K562 (cell line): ENCODE measurements at places on chromosomes 3 and 15.
A peak's percentile ranks its signal among the peaks of the same experiment; 100 is the strongest.

DNA sequence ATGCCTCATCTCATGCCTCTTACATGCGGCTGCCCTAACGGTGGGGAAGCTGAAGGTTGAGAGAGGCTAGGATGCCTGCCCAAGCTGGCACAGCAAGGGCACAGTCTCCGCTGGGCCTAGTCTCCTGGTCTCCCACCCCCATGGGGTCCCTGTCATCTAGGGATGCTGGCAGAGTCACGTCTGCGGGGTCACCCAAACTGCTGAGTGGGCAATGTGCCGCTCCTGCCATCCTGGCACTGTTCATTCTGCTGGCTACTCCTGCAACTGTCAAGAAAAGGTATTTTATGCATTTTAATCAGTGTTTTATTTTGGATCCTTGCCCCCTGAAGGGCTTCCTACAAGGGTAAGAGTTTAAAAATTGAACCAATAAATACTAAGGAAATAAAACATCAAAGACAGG lies 12.8 kb downstream of the LINGO1 start:
- no peak for DNase-seq

GRCh38 chr15:39709941-39710340 lies 72.7 kb downstream of the FSIP1 start:
- no peak for DNase-seq

GRCh38 chr15:58701376-58701775 lies 48.1 kb downstream of the ADAM10 start:
- DNase-seq = no peak

- no peak for DNase-seq
Observed at GRCh38 chr3:158103081-158103886, 2.9 kb downstream of the SHOX2 start.

DNA sequence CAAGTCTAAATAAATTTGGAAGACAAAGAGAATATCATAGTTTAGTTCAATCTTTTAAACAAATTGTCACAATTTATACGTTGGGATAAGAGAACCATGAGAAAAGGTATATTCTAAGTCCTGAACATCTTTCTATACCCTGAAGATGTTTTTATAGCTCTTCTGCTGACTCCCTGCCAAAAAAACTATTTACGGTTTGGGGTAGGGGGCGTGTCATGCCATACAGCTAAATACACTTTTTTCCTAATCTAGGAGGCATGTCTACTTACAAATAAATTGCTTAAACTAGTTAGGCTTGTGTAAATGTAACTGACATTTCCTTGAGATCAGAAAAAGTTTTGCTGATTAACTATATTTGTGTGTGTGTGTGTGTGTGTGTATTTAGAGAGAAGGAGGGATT lies 163.3 kb downstream of the PGPEP1L start:
- no peak for DNase-seq

DNA sequence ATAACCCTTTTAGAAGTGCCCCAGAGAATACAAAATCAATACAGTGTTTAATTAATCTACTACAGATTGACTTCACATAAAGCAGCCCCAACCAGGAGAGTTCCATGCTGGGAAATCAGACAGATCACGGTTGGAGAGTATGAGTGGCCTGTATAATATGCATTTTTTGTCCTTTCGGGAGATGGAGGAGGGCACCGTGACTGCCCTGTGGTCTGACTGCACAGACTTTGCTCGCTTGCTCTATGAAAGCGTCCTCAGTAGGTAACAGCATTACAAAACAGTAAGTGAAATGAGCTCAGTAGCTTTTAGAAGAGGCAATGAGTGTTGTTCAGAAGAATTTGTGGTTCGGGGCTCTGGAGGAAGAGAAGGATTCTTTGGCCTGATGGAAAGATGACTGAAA lies 34.2 kb upstream of the SKIL start:
- DNase-seq = no peak

DNA sequence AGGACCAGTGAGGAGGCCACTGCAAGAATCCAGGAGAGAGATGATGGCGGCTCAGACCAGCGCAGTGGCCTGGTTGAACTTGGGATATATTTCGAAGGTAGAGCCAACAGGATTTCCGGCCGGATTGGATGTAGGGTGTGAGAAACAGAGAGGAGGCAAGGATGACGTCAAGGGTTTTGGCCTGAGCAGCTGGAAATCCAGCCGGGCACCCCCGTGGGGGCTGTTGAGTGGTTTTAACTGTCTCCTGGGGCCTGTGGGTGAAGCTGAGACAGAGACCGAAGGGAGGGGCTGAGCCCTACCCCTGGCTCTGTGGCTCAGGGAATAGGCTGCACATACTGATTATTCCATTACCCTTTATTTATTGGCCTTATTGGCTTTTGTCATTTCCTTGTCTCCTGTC lies 45.7 kb downstream of the EXOG start:
- no peak for DNase-seq

DNA sequence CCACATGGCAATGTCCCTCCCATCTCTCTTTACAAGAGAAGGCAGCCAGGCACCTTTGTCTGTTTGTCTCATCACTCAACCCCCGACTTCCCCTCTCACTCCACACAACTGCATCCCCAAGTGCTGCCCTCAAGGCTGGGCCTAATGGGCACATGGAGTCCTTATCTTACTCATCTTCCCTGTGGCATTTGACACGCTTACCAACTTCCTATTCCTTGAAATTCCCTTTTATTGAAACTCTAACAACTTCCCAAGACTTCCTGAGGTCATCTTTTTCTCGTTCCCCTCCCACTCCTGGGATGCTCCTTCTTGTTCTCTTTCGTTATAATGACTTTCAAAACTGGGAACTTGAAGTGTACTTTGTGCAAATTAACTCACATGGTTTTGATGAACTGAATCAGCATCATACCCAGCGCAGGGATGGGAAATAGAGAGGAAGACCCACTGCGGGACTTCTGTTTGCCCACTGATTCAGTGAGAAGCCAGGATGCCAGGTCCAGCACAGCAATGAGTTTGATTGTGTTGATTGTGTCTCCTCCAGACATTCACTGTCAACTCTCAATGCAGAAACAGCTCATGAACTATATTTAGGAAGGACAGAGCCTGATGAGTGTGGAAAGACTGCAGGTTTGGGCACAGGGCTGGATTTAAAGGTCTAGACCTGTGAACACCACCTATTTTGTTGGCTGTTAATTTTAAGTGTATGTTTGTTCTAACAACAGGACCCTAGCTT lies 104.7 kb upstream of the TNIK start:
- no peak for DNase-seq

GRCh38 chr3:108055931-108056330 lies 34.9 kb downstream of the CD47 start:
- no peak for DNase-seq

GRCh38 chr15:25226360-25226759 lies 212.5 kb downstream of the UBE3A start:
- DNase-seq = no peak

- peak; percentile 20 for DNase-seq
Observed at GRCh38 chr15:56989411-56989924, 71.0 kb downstream of the TCF12 start.

- peak; percentile 71 for DNase-seq
Observed at GRCh38 chr15:63466378-63467192, 37.8 kb upstream of the USP3 start.

DNA sequence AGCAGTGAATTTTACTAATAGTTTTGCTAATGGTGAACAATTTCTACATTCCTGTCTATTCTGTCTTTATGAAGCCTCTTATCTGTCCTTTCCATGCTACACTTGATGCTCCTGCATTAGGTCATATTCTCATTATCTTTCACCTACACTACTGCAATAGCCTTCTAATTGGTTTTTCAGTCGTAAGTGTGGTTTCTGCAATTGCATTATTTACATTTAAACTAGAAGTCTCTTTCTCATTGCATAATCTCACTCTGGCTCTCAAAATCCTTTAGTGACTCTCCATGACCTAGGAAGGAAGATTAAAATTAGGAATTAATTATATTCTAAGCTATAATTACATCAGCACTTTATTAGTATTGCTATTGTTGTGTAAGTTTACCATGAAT lies 686.5 kb downstream of the IGSF11 start:
- DNase-seq = no peak

- DNase-seq = no peak
Observed at GRCh38 chr3:33940736-33941135, 142.3 kb downstream of the PDCD6IP start.

DNA sequence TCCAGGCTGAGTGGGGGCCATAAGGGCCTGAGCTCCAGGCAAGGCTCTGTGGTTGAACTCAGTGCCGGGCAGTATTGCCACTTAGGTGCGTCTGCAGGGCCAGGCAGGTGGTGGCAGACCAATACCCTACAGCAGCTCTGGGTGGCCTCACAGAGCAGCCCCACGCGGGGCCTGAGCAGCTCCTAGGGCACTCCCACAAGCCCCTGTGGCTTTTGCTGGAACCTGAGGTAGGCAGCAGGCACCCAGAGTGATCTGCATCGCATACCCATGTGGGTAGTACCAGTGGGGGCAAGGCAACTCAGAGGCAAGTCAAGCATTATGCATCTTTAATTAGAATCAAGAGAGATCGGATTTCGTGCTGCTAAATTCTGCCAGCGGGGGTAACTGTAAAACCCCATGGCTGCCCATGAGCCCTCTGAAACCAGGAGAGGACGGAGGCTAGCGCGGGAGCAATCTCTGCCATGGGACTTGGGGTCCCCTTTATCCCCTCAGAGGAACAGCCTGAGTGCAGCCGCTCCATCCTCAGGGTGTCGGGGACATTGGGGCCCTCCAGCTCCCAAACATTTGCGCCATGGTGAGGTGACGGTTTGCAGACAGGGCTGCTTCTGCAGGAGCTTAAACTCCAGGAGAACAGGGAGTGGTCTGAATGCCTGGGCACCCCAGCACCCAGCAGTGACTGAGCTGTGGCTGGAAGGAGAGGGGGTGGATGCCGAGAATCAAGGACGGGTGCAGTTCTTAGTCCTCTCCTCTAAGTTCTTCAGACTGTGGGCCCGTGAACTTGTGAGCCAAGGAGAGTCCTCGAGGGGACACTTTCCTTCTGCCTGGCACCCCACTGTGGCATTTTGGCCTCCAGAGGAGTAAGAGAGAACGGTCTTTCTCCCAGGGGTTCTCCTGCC lies 62.4 kb upstream of the PCSK6 start:
- DNase-seq = no peak

DNA sequence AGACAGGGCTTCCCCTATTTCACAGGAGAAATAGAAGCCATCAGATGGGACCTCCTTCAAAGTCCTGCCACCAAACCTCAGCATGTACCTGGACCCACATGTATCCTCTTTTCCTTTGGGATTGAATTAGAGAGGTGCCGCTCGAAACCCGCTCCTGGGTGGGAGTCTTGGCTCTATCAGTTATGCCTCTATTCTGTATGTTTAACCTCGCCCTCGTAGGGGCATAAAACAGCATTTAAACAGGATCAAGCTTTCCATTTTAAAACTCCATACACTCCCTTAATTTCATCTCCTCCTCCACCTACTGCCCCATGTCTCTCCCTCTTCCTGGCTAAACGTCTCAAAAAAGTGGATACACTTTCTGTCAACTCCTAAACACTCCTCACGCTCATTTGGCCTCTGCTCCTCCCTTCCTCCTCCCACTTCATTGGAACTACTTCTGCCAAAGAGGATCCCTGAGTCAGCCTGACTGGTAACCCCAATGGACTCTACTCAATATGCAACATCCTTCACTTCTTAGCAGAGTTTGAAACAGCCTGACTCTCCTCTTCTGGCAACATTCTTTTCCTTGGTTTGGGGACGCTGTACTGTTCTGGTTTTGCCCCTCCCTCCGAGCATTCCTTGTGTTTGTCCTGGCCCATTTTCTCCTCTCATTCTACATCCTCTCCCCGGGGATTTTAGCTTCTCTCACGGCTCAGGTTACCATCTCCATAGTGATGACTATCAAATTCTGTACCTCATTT lies 23.0 kb upstream of the MUC20 start:
- peak; percentile 80 for DNase-seq

DNA sequence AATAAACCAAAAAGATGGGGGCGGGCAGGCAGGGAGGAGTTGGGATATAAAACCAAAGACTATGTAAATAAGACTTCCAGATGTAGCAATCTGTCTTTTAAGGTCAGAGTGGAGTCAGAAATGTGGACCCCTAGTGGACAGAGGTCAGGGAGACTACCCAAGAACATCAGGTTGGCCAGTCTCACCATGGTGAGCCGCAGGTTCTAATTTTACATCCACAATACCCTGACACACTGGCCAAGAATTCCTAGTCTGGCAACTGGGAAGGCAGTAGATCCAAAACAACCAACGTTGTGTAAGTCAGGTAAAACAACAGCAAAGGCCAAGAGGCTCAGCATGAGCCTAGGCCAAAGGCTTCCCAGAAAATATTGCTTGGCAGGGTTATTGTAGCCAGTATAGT lies 203.4 kb downstream of the FOXP1 start:
- DNase-seq = no peak

- DNase-seq = no peak
Observed at GRCh38 chr3:106380232-106380631, 511.4 kb upstream of the CBLB start.

DNA sequence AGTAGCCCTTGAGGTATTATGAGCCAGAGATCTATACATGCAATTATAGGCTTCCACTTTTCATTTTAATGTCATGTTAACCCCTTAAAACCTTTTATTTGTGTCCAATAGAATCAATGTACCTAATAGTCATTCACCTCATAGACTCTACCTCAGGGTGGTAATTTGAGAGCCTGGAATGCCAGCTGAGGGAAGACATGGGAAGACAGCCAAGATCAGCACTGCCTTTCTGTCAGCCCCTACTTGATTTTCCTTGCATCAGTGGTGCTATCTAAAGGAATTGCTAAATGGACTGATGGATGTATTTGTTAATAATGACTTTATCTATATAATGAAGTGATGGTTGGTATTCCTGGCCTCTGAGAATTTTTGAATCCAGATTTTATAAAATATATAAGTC lies 113.3 kb upstream of the GBE1 start:
- no peak for DNase-seq

DNA sequence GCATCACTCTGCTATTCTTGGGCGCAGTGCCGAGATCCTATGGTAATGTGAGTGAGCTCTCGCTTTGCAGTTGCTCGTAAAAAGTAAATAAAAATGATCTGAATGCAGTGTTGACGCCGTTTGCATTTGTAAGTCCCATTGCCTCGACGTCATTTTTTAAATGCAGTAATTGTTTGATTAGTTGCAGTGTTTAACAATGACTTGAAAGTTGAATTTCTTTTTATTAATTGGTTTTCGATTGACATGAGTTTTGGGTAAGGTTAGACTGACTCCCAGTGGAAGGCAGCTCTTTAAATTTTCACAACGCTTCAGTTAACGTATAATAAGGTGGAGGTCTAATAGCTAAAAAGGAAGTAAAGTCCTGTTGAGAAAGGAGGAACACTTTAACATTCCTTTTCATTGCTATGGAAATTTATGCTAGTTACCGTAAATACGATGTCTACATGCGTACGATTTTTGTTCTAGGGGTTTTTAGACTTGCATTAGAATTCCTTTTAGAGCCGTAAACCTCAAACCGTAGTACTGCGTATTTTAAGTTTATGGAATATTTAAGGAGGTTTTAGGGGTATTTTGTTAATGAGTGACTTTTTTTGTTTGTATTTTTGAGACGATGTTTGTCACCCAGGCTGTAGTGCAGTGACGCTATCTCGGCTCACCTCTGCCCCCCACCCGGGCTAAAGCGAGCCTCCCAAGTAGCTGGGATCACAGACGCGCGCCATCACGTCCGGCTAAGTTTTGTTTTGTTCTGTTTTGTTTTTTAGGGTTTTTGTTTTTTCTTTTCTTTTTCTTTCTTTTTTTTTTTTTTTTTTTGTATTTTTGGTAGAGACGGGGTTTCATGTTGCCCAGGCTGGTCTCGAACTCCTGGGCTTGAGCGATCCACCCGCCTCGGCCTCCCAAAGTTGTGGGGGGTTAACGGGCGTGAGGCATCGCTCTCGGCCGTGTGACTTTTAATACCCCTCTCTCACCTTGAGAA lies 1.4 kb downstream of the MORF4L1 start:
- peak; percentile 24 for DNase-seq

GRCh38 chr3:129417326-129417725 lies 11.1 kb downstream of the EFCAB12 start:
- no peak for DNase-seq

- DNase-seq = no peak
Observed at GRCh38 chr3:184175506-184175905, 851 bp downstream of the AP2M1 start.
